ENCODE measurements at places on chromosomes 7 and 10. TPM values are rescaled to one million over a fixed set of nuclear protein-coding genes. Genes with fewer than 3 reads are reported as not detected.

GRCh38 chr10:35212856-35213255, 86.2 kb downstream of the CREM start:
- peaks cover 29% of the 10 kb centered on the region for H3K36me3 ChIP-seq
- H3K4me1 ChIP-seq, result peaks cover 62% of the 10 kb centered on the region
- DNase-seq, result no peak
- no peak overlapping the region for H3K27ac ChIP-seq
- H3K27me3 ChIP-seq, result no peaks in the 10 kb centered on the region
- no peak overlapping the region for H3K4me3 ChIP-seq

GRCh38 chr10:72095195-72095594, 6.8 kb upstream of the SPOCK2 start:
- DNase-seq, result no peak
- peaks cover 14% of the 10 kb centered on the region for H3K36me3 ChIP-seq
- peak overlapping the region; percentile 36 for H3K4me3 ChIP-seq
- peaks cover 72% of the 10 kb centered on the region for H3K4me1 ChIP-seq
- H3K27ac ChIP-seq, result peak overlapping the region; percentile 93
- H3K27me3 ChIP-seq, result no peaks in the 10 kb centered on the region

GRCh38 chr7:36602934-36603887, 121.1 kb downstream of the AOAH start:
- peak overlapping the region; percentile 85 for H3K27ac ChIP-seq
- peak overlapping the region; percentile 70 for H3K4me3 ChIP-seq
- DNase-seq, result peak; percentile 33
- H3K4me1 ChIP-seq, result peaks cover 87% of the 10 kb centered on the region
- H3K27me3 ChIP-seq, result no peaks in the 10 kb centered on the region

DNA sequence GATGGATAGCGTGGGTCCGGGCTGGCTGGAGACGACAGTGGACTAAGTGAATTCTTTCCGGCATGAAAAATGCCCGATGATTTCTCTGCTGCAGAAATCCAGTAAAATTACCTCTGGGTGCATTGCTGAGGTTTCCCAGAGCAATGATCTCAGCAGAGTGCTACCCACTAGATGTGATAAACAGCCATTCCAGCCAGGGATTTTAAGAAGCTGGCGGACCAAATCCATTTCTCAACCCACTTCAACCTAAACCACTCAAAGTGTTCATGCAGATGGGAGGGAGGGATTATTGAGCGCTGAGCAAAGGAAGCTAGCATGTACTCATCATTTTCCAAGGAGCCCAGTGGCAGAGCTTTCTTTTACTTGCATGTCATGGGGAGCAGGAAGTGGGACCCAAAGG, 116.7 kb downstream of the PRKCQ start:
- no peak for DNase-seq
- H3K36me3 ChIP-seq, result peaks cover 58% of the 10 kb centered on the region
- no peaks in the 10 kb centered on the region for H3K27me3 ChIP-seq
- peaks cover 36% of the 10 kb centered on the region for H3K4me1 ChIP-seq
- H3K4me3 ChIP-seq, result no peak overlapping the region
- H3K27ac ChIP-seq, result no peak overlapping the region

DNA sequence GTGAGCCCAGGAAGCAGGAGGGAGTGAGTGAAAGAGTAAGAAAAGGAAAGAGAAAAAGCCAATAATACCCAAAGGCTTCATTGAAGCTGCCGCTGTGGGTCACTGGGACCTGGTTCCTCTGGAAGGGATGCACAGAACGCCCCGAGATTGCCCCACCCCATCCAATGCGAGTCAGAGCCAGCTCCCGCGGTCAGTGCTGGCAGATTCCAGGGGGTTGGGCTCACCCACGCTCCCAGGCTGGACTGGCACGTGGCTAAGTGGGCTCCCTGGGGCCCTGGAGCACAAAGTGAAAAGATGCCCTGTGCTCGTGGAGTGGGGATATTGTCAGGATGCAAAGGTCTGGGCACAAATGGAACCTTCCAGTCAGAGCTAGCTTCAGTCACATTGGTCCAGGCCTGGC, 117.0 kb downstream of the OAT start:
- no peak overlapping the region for H3K4me3 ChIP-seq
- DNase-seq, result no peak
- H3K36me3 ChIP-seq, result no peaks in the 10 kb centered on the region
- H3K4me1 ChIP-seq, result no peaks in the 10 kb centered on the region
- no peaks in the 10 kb centered on the region for H3K27me3 ChIP-seq

Gene NKX1-2
- not detected for total RNA-seq

Gene NAT16
- not detected for total RNA-seq

Gene C10orf88
- total RNA-seq, result 11.8 TPM

Gene ECHDC3
- 4.2 TPM for total RNA-seq
